ENCODE measurements at places on chromosomes 1 and 21. TPM values are rescaled to one million over a fixed set of nuclear protein-coding genes. Genes with fewer than 3 reads are reported as not detected.

DNA sequence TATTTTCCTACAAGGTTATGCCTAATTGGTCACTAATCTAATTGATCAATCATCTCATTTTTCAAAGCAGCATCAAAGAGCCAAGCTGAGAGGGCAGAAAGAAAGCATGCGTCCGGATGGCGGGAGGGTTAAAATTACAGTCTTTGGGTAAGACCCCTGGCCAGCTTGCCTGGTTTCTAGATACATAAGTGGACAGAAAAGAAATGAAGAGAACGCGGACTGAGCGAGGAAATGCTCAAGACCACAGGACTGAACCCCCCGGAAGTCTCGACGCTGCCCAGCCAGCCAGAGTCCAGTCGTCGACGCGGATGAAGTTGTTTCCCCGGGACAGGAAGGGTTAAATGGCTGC lies 297.2 kb downstream of the OMA1 start:
- no peaks in the 10 kb centered on the region for H3K27me3 ChIP-seq
- no peak overlapping the region for H3K4me3 ChIP-seq
- no peak overlapping the region for H3K27ac ChIP-seq
- DNase-seq, result no peak

CCDC185 gene
- not detected for total RNA-seq

DNA sequence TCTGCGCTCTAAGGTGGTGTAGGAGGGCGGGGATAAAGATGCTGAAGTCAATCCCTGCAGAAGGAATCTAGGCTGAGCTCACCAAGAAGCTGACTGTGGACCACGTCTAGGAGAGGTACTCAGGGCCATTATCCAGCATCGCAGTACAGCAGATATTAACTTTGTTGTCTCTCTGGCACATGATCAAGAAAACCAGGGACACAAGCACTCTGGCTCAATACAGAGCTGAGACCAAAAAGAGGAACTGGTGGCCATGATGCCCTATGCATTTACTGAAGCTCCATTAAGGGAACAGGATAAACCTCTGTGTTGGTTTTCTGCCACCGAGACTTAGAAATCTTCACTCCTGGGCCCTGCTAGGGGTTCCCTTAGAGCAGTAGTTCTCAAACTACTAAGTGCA lies 38.0 kb upstream of the ANGPTL7 start:
- H3K27me3 ChIP-seq, result no peaks in the 10 kb centered on the region
- no peak overlapping the region for H3K27ac ChIP-seq
- no peak for DNase-seq
- no peaks in the 10 kb centered on the region for H3K36me3 ChIP-seq
- H3K4me1 ChIP-seq, result no peaks in the 10 kb centered on the region

GRCh38 chr1:9737057-9737456 lies 85.5 kb downstream of the PIK3CD start:
- no peaks in the 10 kb centered on the region for H3K4me1 ChIP-seq
- no peak for DNase-seq
- no peak overlapping the region for H3K4me3 ChIP-seq
- H3K27me3 ChIP-seq, result no peaks in the 10 kb centered on the region
- peaks cover 4% of the 10 kb centered on the region for H3K36me3 ChIP-seq

LCE1E gene
- not detected for total RNA-seq

GRCh38 chr1:11731691-11732283 lies 4.1 kb upstream of the AGTRAP start:
- H3K36me3 ChIP-seq, result no peaks in the 10 kb centered on the region
- H3K4me3 ChIP-seq, result no peak overlapping the region
- no peaks in the 10 kb centered on the region for H3K4me1 ChIP-seq
- H3K27me3 ChIP-seq, result no peaks in the 10 kb centered on the region
- H3K27ac ChIP-seq, result no peak overlapping the region

DNA sequence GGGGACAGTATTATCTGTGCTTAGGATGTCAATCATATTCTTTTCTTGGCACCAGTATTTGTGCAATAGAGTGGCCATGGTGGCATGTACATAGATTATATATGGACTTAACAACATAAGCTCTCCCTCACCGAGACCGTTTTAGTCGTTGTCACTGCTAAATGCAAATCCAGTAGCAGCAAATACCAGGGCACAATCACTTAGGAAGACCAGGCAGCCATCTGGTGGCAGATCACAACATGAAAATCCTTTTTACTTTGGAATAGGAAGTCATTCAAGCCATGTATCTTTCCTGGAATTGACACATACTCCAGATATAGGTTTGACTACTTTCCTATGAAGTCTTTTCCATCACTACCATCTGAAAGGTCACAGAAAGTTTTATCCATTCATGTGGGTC lies 53.2 kb upstream of the C1orf87 start:
- no peak overlapping the region for H3K27ac ChIP-seq
- no peaks in the 10 kb centered on the region for H3K27me3 ChIP-seq
- no peak overlapping the region for H3K4me3 ChIP-seq
- H3K4me1 ChIP-seq, result no peaks in the 10 kb centered on the region

NR1I3 gene
- total RNA-seq, result not detected

- no peaks in the 10 kb centered on the region for H3K27me3 ChIP-seq
- no peak for DNase-seq
- H3K4me3 ChIP-seq, result no peak overlapping the region
- H3K27ac ChIP-seq, result no peak overlapping the region
Observed at GRCh38 chr1:41751804-41752513, 166.8 kb downstream of the HIVEP3 start.

Measured in Caco-2 (cell line).